ENCODE measurements at places on chromosomes 11 and 22. TPM values are rescaled to one million over a fixed set of nuclear protein-coding genes. Genes with fewer than 3 reads are reported as not detected.

Gene INS
- total RNA-seq: not detected

Gene C11orf91
- total RNA-seq: not detected

Gene C1QTNF4
- total RNA-seq: 19.7 TPM

Gene BATF2
- total RNA-seq: not detected

Gene SLC43A1
- 2.2 TPM for total RNA-seq

Gene P2RX6
- total RNA-seq: 0.31 TPM

Gene LRRC74B
- total RNA-seq: 0.31 TPM

Gene ACAD8
- 50.7 TPM for total RNA-seq

Gene PKP3
- total RNA-seq: not detected

Gene MUC5AC
- not detected for total RNA-seq

Gene ME3
- total RNA-seq: 170 TPM

Gene NRIP3
- 8.8 TPM for total RNA-seq

Gene BACE1
- 39.1 TPM for total RNA-seq

Gene SLC43A3
- 19.1 TPM for total RNA-seq

Gene F2
- total RNA-seq: 0.63 TPM

Gene PDGFD
- total RNA-seq: 13.1 TPM

Gene C22orf31
- not detected for total RNA-seq

Gene CNTF
- 5.6 TPM for total RNA-seq

Gene PYGM
- total RNA-seq: 0.63 TPM

Gene VSIG2
- not detected for total RNA-seq

Gene FAM227A
- total RNA-seq: 17.2 TPM

Gene ARHGAP20
- total RNA-seq: 53.8 TPM
